ENCODE measurements at places on chromosomes 2 and 18.

DNA sequence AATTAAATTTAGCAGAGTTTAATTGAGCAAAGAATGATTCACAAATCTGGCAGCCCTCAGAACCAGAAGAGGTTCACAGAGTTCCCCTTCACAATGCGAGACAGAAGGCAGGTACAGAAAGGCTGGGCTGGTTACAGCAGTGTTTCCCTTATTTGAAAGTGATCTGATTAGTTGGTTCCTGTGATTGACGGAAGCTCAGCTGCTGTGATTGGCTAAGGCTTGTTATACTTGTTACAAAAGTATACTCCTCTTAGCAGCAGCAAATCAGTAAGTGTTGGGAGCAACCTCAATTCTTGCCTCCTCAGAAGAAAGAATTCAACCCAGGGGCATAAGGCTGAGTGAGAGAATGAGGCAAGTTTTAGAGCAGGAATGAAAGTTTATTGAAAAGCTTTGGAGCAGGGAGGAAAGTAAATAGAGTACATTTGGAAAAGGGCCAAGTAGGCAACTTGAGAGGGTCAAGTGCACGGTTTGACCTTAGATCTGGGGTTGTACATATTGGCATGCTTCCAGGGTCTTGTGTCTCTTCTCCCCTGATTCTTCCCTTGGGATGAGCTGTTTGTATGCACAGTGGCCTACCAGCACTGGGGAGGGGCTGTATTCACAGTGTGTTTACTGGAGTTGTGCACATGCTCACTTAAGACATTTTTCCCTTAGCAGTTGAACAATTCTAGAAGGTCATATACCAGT, 431.8 kb upstream of the RAB12 start:
- no peaks in the 10 kb centered on the region for H3K4me1 ChIP-seq
- H3K36me3 ChIP-seq: no peaks in the 10 kb centered on the region
- H3K27me3 ChIP-seq: no peaks in the 10 kb centered on the region
- no peak for DNase-seq

DNA sequence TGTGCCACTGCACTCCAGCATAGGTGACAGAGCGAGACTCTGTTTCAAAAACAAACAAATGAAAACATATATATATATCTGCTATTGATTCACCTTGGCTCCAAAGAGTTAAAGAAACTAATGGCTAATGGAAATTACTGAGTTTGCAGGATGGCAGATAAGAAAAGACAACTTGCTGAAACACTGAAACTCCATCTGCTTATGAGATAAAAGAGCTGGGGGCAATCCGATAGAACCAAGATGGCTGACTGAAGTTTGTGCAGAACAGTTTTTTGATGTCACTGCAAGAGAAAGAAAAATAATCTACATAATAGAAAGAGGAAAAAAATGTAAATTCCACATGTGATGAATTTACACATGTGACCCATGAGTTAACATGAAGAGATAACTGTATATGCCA, 88.2 kb downstream of the LRATD1 start:
- H3K27ac ChIP-seq: no peak overlapping the region
- no peaks in the 10 kb centered on the region for H3K36me3 ChIP-seq
- DNase-seq: no peak
- no peaks in the 10 kb centered on the region for H3K4me1 ChIP-seq
- no peak overlapping the region for H3K4me3 ChIP-seq

GRCh38 chr2:240255811-240256703, 115.6 kb upstream of the OTOS start:
- DNase-seq: no peak
- H3K4me1 ChIP-seq: no peaks in the 10 kb centered on the region
- H3K27me3 ChIP-seq: peaks cover 2% of the 10 kb centered on the region
- H3K27ac ChIP-seq: no peak overlapping the region
- H3K36me3 ChIP-seq: no peaks in the 10 kb centered on the region
- H3K4me3 ChIP-seq: no peak overlapping the region

DNA sequence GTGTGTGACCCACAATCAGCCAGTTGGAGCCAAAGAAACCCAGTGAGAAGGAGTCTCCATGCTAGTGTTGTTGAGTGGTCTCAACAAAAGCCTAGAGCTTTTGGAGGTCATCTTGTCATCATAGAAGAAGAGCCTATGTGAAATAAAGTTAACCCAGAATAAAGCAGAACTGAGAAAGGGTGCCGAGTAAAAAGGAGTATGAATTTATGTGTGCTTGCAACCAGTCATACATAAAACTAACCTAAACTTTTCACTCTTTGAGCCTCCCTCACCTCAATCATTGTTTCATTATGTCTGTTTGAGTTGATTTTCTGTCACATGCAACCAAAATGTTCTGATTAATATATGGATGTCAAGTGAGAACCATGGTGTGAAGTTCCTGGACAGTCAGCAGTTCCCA, 599.3 kb upstream of the ZEB2 start:
- no peaks in the 10 kb centered on the region for H3K36me3 ChIP-seq
- H3K27me3 ChIP-seq: no peaks in the 10 kb centered on the region
- H3K4me3 ChIP-seq: no peak overlapping the region
- no peak for DNase-seq

GRCh38 chr2:239002954-239003623, 155.2 kb downstream of the TWIST2 start:
- no peaks in the 10 kb centered on the region for H3K4me1 ChIP-seq
- no peak overlapping the region for H3K27ac ChIP-seq
- no peaks in the 10 kb centered on the region for H3K36me3 ChIP-seq
- H3K27me3 ChIP-seq: peaks cover 13% of the 10 kb centered on the region

DNA sequence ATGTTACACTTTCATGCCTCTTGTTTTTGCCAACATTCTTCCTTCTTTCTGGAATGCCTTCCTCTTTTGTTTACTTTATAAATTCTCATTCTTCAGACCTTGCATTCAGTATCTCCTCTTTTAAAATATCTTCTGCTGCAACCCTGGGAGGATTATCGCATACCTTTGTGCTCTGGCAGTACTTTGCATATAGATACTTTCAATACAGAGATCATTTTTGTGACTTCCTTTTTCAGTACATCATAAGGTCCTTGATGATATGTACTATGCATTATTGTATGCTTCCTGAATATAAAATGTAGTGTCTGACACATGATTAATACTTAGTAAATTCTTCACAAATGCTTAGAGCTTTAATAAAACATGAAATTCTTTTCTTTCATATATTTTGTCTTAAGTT, 538.7 kb downstream of the TRIB2 start:
- H3K4me3 ChIP-seq: no peak overlapping the region
- DNase-seq: no peak
- H3K36me3 ChIP-seq: no peaks in the 10 kb centered on the region
- no peak overlapping the region for H3K27ac ChIP-seq
- H3K4me1 ChIP-seq: no peaks in the 10 kb centered on the region
- H3K27me3 ChIP-seq: no peaks in the 10 kb centered on the region

DNA sequence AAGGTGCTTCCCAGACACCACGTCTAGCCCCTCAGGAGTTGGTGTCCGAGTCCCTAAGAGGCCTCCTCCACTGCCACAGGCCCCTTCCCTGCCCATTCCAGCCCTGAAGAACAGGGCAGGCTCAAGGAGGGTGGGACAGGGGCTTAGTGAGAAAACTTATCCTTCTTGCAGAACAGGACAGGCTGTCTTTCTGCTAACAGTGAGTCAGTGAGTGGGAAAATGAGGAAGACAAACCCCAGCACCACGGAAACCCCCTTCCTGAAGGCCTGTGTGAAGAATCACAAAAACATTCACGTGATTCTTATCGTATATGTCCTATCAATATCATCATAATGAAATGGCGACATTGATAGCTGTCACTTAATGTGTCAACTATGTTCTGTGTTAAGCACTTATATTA, 9.8 kb downstream of the FZD7 start:
- DNase-seq: no peak
- no peak overlapping the region for H3K4me3 ChIP-seq
- no peaks in the 10 kb centered on the region for H3K36me3 ChIP-seq
- no peaks in the 10 kb centered on the region for H3K4me1 ChIP-seq

DNA sequence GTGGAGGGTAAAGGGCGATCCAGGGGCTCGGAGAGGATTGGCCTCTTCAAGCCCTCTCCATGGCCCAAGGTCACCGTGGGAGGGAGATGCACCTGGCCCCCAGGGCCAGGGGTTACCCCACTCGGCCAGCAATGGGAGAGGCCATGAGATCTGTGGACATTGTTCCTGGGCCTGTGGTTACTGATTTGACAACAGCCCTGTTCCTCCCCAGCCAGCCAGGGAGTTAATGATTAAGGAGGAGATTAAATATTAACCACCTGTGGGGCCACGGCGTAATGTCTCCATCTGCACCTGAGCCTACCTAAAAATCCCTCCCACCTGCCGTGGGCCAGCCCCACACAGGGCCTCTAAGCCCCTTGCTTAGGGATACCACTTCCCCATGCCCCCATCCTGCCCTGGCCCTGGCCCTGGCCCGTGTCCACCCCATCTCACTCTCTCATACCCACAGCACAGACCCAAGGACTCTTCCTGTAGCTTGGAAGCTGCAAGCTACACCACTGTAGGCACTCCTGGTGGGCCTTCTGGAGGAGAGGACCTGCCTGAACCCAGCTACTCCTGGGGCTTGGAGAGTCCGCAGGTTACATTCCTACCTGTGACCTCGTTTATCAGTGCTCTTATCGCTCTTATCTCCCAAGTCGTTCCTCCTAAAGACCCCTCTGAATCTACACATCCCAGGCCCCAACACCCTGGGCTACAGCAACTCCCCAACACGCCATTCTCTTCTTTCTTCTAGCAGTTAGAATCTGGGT, 32.1 kb downstream of the ZFP36L2 start:
- peak overlapping the region; percentile 92 for H3K27ac ChIP-seq
- H3K4me3 ChIP-seq: peak overlapping the region; percentile 75
- H3K36me3 ChIP-seq: no peaks in the 10 kb centered on the region
- no peak for DNase-seq
- H3K4me1 ChIP-seq: peaks cover 63% of the 10 kb centered on the region
- H3K27me3 ChIP-seq: no peaks in the 10 kb centered on the region

- no peak overlapping the region for H3K27ac ChIP-seq
- H3K27me3 ChIP-seq: no peaks in the 10 kb centered on the region
- no peaks in the 10 kb centered on the region for H3K36me3 ChIP-seq
- H3K4me3 ChIP-seq: no peak overlapping the region
- DNase-seq: no peak
Observed at GRCh38 chr2:185381631-185382030, 357.0 kb upstream of the FSIP2 start.

DNA sequence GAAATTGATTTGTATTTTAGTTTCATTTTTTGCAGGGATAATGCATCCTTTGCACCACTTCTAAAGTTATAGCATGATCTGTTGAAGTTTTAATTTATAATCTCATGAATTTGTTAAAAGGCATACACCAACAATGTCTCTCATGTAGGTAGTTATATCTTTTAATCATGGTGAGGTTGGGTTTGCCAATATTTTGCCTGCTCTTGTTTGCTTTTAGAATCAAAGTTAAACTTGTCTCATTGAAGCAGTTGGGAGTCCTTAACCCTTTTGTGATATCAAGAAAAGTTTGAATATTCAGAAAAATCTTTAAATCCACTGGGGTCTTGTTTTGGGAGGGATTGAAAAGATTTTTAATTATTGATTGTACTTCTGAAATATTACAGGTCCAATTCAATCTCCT, 31.7 kb downstream of the APLF start:
- no peak for DNase-seq
- H3K27me3 ChIP-seq: no peaks in the 10 kb centered on the region
- peaks cover 14% of the 10 kb centered on the region for H3K36me3 ChIP-seq

- no peak overlapping the region for H3K27ac ChIP-seq
- no peaks in the 10 kb centered on the region for H3K27me3 ChIP-seq
- no peaks in the 10 kb centered on the region for H3K4me1 ChIP-seq
Observed at GRCh38 chr2:193783681-193784080, 1588.9 kb upstream of the TMEFF2 start.

DNA sequence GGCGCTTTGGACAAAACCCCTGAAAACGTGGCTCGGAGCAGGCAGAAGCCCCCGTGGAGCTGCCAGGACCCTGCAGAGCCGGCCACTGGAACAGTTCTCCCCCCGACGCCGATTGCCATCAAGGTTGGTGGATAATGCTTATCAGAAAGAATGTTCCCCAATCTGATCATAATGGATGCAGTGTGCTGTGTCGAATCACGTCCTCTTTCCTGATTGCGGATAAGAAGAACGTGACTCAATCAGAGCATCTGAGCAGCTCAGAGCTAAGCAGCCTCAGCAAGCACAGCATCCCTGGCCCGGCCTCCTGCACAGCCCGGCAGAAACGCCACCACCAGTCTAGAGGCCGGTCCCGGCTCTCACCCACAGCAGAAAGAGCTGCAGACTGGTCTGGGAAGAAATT, 488.0 kb downstream of the EIPR1 start:
- no peak for DNase-seq
- peaks cover 12% of the 10 kb centered on the region for H3K27me3 ChIP-seq
- H3K36me3 ChIP-seq: no peaks in the 10 kb centered on the region
- no peak overlapping the region for H3K4me3 ChIP-seq

Measured in activated naive CD8-positive, alpha-beta T cell treated with anti-CD3 and anti-CD28 coated beads, Interleukin-2, amount 50 U/mL, for 24 hours (primary cell).